ENCODE measurements at places on chromosomes 7 and 10. TPM values are rescaled to one million over a fixed set of nuclear protein-coding genes. Genes with fewer than 3 reads are reported as not detected.

Gene ANKRD2
- not detected for total RNA-seq

Gene ELFN1
- total RNA-seq = 1.1 TPM

Gene ELAPOR2
- 13.9 TPM for total RNA-seq

Gene GRID2IP
- total RNA-seq = 0.09 TPM

Gene SYCE1
- not detected for total RNA-seq

- DNase-seq = no peak
These were observed 169.7 kb upstream of the TMEM229A start for GRCh38 chr7:124202546-124202945.

- no peak for DNase-seq
These were observed 19.9 kb upstream of the CRHR2 start for GRCh38 chr7:30702200-30702599.

- DNase-seq = no peak
These were observed 46.8 kb downstream of the NRAP start for GRCh38 chr10:113617086-113617485.

DNA sequence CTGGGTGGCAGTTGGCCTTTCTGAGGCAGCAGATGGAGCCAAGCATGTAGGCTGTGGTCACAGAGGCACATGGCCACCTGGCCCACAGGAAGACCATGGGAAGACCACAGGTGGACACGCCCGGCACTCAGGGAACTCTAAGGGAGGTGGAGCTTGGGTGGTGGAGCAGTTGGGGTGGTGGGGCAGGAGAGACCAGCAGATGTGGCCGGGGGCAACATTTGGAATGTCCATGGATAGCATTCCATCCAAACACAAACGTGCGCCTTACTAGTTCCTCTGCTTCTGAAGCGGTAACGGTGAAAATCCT is 290.9 kb downstream of the PTPRN2 start:
- no peak for DNase-seq

DNA sequence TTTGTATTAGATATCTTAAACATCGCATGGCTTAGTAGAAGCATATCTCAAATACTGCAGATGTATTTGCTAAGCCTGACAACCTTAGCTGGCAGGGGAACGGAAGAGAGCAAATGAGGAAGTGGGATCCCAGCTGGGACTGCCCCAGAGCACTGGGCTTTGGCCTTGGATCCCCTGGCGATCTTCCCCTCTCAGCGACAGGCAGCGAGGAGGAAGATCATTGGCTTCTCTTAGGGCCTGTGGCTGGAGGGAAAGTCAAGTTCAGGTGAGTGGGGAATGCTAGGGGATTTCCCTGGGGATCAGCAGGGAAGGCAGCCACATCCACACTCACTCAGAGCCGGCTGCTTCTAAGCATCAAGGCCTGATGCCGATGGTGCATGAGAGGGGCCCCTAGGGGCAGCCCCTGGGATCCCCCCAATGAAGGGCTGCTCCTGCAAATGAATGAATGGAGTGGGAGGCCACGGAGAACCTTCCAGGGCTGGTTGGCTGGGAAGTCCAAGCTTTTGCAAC is 42.0 kb downstream of the LYZL2 start:
- DNase-seq = no peak
